Cortex of kidney (tissue), 1 donor: ENCODE measurements at places on chromosomes 6 and 20.

GRCh38 chr6:165458134-165458533 is 148.7 kb upstream of the C6orf118 start:
- DNase-seq = no peak

GRCh38 chr6:137390334-137390733 is 103.9 kb downstream of the OLIG3 start:
- DNase-seq = no peak

GRCh38 chr20:24166123-24166381 is 177.5 kb upstream of the GGTLC1 start:
- DNase-seq = no peak

DNA sequence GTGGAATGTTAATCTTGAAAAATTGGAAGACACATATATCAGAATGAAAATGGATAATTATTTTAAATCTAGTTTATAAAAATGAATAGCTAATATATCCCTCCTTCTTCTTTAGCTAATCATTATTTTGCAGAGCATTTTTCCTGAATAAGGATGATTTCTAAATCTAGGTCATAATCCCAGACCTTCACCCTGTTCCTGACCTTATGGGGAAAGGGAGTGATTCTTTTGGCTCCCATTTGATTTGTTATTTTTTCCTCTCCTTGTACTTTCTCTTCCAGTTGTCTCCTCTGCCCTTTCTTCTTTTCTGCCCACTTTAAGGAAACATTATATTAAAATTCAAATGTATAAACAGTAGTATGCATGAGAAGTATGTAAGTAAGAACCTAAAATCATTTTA is 190.1 kb downstream of the MTFR2 start:
- no peak for DNase-seq

DNA sequence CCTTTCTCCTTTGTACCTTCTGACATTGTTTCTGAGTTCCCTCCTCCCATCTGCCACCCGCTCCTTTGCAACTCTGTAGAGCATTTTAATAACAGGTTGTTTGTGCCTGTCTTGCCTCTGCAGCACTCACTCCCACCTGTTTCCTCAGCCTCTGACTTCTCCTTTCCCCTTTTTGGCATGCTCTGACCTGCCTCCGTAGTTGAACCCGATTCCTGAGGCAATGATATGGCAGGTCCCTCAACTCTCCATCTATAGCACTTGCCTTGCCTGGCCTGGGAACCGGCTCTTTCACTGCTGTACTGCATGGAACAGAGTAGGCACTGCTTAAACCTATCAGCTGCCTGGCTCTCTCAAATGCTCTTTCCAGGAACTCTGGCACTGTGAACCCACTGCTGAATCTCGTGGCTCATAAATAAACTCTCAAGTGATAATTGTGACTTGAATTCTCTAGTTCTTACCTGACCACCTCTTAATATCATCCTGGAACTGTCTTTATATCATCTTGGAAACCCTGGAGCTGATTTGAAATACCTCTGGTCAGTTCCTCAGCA is 50.3 kb downstream of the UTRN start:
- DNase-seq = no peak

DNA sequence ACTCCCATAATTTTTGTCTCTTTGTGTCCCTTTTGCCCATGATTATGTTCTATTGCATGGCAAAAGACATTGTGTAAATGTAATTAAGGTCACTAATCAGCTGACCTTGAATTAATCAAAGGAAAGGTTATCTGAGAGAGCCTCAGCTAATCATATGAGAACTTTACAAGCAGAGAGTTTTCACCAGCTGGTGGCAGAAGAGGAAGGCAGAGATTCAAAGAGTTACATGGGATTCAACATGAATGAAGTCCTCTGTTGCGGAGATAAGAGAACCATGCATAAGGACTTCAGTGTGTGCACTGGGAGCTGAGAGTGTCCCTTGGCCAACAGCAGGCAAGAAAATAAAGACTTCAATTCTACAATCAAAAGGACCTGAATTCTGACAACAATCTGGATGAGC is 494.1 kb upstream of the ARID1B start:
- no peak for DNase-seq

DNA sequence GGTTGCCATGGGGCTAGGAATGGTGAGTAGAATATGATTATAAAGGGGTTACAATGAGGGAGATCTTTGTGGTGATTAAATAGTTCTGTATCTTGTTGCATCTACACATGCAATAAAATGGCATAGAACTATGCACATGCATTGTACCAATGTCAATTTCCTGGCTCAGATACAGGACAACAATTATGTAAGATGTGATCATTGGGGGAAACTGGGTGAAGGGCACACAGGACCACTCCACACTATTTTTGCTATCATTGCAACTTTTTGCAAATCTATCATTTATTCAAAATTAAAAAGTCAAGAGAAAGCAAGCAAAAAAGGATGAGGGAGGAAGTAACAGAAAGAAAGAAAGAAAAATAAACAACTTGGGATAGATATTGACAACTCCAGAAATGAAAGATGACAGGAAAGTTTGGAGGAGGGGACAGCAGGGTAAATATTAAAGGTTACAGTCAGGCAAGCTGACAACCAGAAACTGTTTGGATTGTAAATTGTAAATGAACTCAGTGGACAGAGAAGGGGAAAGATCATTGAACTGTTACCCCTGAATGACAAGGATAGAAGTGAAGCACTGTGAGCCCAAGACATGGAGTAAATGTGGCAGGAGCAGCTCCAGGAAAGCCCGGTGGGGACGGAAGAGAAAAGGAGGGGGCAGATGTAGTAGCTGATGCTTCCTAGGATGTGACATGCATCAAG is 499.6 kb upstream of the JARID2 start:
- no peak for DNase-seq

DNA sequence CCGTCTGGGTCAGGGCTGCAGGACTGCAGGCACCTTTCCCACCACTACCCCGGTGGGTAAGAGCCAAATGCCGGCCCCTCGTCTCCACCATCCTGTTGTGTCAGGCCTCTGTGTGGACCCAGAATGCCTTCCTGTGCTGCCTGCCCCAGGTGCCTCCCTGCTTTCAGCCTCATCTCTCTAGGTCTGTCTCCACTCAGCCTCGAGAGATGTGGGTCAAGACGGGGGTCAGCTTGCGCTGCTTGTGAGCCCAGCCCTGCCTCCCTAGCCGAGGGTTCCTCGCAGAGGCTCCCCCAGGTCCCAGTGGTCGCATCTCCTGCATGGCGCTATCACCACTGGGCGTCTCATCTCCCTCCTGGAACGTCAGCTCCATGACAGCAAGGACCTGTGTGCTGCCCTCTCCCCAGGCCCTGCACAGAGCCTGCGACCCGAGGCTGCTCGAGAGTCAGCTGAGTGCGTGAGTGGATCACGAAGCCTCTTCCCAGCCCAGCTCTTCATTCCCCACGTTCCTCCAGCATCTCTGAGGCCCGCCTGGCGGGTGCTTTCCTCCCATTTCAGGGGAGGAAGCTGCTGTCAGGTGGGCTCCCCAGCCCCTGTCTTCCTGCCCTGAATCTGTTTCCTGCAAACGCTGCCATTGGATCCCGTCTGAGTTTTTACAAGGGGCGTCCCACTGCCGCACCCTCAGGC is 38.7 kb upstream of the ZBP1 start:
- DNase-seq = no peak

DNA sequence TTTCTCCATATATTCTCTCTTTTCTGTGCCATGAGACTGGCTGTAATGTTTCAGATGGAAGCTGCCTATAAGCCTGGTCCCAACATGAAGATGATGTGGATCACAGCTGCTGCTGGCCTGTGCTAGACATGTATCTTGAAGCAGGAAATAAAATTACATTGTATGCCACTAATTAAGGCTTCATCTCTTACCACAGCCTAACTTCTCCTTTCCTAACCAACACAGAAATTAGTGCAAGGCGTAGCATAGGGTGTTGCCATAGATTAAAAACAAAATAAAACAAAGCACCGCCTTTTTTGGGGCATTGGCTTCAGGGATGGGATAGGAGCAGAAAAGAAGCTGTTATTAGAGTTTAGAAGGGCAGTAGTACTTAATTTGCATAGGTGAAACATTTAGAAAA is 4.7 kb upstream of the SLC17A4 start:
- no peak for DNase-seq

GRCh38 chr20:40868551-40869217 is 159.9 kb upstream of the TOP1 start:
- DNase-seq = no peak

DNA sequence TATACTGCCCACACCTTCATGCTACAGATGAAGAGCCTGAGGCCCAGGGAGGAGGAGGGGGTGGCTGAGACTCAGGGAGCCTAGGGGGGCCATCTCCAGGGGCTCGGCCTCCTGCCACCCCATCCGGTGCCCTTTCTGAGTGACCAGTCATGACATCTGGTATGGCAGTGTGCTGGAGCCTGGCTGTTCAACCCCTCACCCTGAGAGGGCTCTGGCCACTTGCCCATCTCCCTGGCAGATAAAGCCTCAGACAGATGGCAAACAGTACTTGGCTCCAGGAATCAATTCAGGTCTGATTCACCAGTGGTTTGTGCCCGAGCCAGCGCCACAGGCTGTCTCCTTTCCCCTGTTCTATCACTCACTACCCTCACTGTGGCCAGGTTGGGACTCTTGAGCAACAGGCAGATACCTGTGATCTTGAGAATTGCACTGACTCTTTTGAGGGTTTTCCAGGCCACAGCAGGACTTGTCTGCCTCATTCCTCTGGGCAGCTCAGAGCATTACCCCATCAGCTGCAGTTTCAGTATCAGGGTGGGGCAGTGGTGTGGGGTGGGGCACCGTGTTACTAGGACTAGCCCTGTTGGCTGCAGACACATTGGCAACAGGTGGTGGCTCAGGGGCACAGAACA is 22.8 kb downstream of the SRSF3 start:
- no peak for DNase-seq

DNA sequence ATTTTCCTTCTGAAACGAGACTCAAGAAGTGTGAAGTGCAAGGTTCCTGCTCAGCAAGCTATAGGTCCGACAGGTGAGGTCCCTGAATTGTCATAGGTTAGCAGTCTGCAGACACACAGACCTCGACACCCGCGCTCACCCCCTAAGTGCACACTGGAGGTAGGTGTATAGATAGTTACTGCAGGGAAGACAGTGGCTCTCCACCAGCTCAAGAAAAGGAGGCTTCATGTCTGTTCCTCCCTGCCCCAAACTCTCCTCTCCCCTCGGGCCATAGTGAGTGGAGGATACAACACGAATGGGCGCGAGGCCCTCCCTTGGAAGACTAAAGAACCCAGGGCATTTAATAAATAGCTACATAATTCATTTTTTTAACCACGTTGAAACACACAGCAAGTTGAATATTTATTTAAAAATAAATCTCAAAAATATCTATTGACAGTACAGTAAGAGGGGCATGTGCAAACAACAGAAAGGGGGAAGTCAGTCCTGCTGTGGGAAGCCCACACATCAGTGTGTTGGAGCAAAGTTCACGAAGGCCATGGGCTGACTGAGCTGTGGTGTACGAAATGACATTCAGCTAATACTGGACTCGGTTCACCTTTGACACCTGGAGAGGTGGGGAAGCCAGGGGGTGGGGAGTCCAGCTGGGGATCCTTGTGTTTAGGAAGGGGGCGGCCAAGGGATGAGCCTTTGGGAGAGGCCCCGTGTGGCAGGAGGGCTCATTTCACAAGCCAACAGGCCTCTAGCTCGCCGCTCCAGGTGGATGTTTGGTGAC is 10.7 kb downstream of the SPATA2 start:
- DNase-seq = no peak

DNA sequence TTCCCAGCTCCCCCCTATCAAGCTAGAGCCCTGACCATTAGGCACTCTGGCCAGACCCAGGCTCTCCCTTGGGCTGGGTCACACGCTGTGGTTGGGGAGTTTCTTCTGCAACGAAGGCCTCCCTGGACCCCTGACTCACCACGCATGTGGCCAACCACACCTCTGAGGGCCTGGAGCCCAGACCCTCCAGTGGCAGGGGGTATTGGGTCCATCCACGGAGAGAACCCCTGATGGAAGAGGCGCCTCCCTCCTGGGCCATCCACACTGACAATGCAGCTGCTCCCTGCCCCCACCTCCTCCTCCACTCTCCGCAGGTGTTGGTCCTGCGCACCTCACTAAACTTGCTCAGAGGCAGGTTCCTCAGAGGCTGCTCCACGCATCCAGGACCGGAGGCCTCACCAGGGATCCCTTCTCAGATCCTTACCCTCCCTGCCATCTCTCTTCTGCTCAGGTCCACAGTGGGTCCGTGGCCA is 125.4 kb downstream of the RNASET2 start:
- no peak for DNase-seq

GRCh38 chr6:122289762-122290539 is 109.5 kb upstream of the HSF2 start:
- DNase-seq = no peak

DNA sequence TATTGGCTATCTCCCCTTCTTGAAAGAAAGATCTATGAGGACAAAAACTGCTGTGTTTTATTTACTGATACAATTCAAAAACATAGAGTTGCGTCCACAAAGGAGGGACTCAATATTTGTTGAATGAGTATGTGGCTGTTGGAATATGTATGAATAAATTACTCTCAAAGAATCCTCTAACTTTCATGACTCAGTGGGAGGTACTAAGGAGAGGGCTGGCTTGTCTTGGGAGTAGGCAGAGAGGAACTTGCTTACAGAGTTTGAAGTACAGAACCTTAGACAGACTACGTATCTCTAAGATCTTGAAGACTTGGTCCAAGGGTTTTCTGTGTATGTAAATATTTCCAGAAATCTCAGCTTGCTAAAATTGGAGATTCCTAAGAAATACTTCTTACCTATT is 504.0 kb upstream of the PTCHD4 start:
- no peak for DNase-seq

- DNase-seq = no peak
These were observed 56.9 kb downstream of the HAO1 start for GRCh38 chr20:7883309-7883708.

DNA sequence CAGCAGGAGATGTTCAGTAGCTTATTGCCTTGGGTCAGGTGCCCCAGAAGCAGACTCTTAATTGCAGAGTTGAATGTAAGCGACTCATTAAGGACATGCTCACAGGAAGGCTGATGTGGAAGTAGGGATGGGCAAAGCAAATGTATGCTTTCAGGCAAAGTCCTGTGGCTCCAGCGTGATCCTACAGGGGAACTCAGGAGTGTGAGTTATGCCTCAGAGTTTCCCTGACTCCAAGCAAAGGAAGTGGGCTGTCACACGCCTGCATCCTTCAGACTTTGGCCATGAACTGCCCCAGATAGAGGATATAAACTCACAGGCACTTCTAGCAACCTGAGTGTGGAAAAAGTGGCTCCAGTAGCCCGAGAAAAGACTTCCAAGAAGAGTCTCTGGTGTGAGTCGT is 64.9 kb upstream of the ZNF133 start:
- DNase-seq = no peak

- DNase-seq = no peak
These were observed 22.7 kb downstream of the THEMIS start for GRCh38 chr6:127878115-127878514.

DNA sequence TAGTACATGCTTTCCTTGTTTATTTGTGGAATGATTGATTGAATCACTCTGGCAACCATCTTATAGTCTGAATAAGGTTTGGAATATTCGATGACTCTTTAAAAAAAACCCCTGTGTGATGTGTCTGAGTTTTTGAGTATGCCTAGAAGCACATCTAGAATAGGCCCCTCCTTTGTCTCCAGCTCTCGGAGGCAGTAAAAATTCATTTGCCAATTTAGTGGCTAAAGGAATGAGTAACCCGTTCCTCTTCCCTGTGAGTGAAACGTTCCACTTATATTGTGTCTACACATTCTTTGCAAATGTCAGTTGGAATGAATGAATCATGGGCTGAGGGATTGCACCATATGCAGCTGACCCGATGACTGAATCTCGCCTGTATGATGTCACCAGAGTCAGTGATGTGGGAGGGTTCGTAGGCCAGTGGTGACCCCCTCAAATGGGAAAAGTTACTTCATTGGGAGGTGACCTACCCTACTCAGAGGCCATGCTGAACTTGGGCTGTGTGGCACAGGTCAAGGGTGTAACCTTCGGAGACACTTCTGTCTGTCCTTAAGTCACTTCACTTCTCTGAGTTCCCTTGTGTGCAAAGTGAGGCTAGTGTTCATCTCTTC is 21.6 kb downstream of the MOCS3 start:
- DNase-seq = no peak
